ENCODE measurements at places on chromosomes 1 and 21.

- no peak for DNase-seq
These were observed 33.5 kb downstream of the ODR4 start for GRCh38 chr1:186409091-186409490.

DNA sequence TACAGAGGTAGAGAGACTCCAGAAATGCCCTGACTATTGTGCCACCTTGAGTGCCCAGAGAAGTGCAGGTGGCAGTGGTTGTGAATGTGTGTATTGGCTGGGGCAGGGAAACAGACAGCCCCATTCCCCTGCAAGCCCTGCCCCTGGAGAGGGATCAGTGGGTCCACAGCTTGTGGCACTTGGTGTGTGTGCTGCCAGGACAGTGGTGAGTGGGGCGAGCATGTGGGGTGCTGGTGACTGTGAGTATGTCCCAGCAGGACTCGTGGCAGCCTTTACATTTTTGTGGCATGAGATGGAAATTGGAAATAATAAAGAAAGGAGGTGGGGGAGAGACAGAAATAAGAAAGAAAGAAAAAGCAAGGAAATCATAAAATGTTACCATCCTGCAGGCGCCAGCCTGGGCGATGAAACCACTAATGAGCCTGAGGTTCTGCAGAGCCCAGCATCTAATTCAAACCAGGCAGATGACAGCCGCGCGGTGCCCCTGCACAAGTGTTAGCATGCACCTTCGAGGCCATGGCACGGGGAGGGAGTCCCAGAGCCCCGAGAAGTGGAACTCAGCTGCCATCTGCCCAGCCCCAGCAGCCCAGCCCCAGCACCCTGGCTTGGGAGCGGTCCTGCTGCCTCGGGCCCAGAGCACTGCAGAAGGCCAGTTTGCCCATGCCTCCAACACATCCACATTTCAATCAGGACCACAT is 49.1 kb upstream of the ZBTB40 start:
- DNase-seq: no peak

GRCh38 chr1:67843746-67844145 is 10.5 kb upstream of the GNG12 start:
- no peak for DNase-seq

- no peak for DNase-seq
These were observed 98.3 kb upstream of the CAMK1G start for GRCh38 chr1:209485167-209485566.

GRCh38 chr21:41213021-41213420 is 45.1 kb downstream of the BACE2 start:
- DNase-seq: no peak

DNA sequence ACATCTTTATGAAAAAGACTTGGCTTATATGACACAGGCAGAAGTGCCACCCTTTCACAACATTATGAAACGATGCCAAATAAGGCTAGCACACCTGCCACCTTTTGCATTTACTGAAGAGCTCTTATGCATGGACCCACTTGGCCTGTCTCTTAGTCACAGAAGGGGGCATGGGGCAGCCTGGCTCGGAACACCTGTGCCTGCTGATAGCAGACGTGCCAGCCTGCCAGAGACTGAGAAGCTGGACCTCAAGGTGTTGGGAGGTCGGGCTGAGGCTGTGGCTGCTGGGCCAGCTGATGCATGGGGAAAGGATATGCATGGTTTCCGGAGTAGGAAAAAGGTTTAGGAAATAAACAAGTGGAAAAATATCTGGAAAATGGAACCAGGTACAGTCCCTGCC is 21.5 kb downstream of the RCAN1 start:
- DNase-seq: no peak

GRCh38 chr1:161486806-161487741 is 18.2 kb upstream of the FCGR2A start:
- DNase-seq: peak; percentile 81

DNA sequence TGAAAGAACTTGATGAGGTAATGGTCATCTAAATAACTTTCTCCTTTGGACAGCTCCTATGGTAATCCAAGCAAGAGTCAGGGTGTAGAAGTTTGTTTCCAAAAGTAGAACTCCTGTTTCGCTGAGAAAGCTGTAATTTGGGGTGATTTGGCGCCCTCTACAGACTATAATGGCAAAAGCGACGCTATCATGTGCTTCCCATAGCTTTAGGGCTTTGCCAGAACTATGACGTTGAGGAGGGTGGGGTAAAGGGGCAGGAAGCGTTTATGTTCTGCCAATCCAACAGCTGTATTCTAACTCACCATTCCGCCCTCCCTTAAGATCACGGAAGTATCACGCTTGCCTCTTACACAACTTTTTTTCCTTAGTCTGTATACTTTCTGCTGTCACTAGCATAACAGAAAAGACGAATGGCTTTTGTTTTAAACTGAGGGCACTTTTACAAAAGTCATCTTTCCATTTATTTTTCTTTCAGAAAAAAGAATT is at the start of gene FMO4:
Gene FMO4, plus strand, starts transcription at position 349 of the 486 bp plus-strand sequence. CDS start 5,643 bp downstream, outside the sequence.
- DNase-seq: peak; percentile 93

- no peak for DNase-seq
These were observed 154.1 kb downstream of the TPR start for GRCh38 chr1:186220911-186221310.

DNA sequence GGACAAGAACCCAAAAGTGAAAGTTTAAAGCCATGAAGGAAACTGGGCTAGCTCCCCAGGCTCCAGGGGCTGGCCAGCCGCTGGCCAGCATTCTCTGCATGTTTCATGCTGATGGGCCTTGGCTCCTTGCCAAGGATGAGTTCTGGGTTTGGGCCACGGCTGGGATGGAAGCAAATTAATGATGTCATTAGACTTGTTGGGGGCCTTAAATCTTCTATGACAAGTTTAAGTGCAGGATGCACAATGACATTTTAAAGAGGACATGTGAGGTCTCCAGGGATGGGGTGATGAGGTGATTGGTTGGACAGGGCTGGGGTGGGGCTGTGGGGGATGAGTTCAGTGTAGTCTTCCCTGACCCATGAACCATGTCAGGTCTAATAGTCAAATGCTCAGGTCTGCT is 199.6 kb downstream of the TRABD2B start:
- no peak for DNase-seq

DNA sequence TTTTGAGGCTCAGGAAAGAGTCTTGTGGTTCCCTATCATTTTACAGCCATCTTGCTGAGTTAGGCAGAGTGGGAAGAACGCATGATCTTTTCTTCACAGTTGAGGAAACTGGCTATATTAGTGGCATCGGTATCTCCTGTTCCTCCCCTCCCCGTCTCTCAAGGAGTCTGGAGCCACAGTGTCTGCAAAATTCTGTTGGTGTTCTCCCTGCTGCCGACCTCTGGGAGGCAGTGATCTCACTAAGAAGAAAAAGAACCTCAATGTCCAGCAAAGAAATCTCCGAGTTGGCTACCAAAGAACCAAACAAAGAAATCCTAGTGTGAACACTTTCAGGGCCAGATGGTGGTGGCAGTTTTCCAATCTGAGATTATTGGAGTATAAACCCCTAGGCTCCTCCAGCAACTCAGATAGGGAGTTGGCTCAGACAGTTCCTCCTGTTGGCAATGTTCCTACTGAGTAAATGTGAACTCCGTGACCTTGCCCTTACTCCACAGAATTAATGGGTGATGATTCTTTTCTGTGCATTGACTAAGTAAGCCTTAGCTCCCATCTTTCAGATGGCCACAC is 41.2 kb downstream of the PRAMEF20 start:
- DNase-seq: no peak

GRCh38 chr1:221778535-221779142 is 36.8 kb upstream of the DUSP10 start:
- DNase-seq: peak; percentile 76

- DNase-seq: no peak
These were observed 37.4 kb downstream of the GPR161 start for GRCh38 chr1:168099337-168099801.

- peak; percentile 77 for DNase-seq
These were observed 13.5 kb downstream of the ESPN start for GRCh38 chr1:6438047-6438525.

- DNase-seq: no peak
These were observed 154.8 kb downstream of the NTPCR start for GRCh38 chr1:233105225-233105624.

DNA sequence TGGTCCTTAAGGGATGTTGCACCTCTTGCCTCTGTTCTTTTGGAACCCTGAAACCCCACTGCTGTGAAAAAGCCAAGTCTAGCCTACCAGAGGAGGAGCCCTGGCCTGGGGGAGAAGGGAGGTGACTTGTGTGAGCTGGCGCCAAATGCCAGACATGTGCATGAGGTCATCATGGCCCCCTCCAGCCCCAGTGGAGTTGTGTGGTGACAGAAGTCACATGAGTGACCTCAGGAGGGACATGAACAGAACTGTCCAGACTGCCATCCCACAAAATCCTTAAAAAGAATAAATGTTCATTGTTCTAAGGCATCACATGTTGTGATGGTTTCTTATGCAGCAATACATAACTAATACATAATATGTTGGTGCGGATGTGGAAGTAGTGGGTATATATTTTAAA is 10.8 kb downstream of the HHAT start:
- DNase-seq: no peak

GRCh38 chr21:46388896-46389295 is 64.9 kb downstream of the PCNT start:
- no peak for DNase-seq

DNA sequence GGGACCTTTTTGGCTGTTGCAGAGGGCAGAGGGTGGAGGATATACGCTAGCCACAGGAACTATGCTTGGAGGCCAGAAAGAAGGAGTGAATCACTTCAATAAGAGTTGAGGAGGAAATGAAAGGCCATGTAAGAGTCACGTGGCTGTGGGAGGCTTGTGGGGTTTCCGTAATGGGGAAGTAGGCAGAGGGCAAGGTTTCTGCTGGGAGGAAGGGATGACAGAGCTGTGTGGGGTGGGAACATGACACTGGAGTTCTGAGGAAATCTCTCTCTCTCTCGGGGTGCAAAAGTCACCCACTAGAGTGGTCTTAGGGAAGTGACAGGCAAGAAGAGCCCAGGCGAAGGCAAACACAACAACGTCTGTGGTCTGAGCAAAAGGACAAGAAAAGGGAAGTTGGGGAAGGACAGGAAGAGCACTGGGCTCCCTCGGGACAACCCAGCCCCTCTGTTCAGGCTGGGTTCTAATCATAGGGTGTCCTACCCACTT is 3.9 kb upstream of the CD1C start:
- DNase-seq: peak; percentile 10

DNA sequence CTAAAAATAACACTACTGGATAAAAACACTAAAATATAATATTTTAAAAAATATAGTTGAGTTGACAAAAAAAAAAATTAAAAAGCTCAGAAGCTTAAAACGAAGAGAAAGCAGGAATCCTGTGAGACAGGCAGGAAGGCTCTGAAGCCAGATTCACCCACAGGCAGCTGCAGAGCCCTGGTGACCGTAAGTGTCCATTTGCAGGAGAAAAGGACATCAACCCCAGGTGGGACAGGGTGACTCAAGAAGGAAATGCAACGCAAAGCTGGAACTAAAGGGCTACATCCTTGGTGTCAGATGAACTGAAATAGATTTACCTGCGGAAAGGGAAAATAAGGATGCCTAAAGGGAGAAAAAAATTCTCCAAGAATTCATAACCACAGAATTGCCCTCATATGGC is 46.8 kb downstream of the USP24 start:
- no peak for DNase-seq

DNA sequence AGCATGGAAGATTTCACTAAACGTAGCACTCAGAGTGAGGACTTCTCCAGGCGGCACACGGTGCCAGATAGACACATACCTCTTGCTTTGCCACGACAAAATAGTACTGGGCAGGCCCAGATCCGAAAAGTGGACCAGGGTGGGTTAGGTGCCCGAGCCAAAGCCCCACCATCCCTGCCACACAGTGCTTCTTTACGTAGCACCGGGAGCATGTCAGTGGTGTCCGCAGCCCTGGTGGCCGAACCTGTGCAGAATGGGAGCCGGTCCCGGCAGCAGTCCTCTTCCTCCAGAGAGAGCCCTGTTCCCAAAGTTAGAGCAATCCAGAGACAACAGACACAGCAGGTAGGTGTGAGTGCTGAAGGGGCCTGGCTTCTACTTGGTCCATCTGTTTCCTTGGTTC is 38.6 kb downstream of the CLEC20A start:
- no peak for DNase-seq

All from CD4-positive, alpha-beta T cell treated with Interleukin-2 at 100 ng/mL for 4 hours (primary cell).